Naive thymus-derived CD4-positive, alpha-beta T cell (primary cell): ENCODE measurements at places on chromosomes 12 and 14.

DNA sequence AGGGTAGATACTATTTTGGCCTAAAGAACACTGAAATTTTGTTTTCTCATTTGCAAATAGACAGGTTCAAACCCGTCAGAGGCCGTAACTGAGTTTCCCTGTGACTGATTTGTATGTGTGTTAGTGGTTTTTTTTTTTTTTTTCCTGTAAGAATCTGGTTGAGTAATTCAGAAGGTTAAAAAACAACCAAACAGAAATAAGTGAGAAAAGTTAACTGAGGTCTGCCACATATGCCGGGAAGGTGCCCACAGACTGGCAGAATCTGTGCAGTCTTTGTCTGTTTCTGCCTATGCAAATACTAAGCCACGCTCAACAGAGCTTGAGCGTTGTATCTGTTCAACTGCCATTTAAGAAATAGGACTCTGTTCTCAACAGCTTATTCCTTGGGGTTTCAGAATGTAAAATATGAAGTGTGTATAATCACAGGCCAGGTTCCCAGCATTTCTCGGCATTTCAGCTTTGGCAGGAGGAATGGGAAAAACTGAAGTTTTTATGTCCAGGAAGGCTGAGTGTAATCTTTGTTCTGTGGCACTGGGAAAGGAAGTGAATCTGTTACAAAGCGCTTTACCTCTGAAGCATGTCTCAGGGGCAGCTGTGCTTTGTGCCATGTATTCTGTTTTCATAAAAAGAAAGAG, 181.9 kb downstream of the PRKCH start:
- DNase-seq, result peak; percentile 83

- DNase-seq, result no peak
These were observed 1.0 kb downstream of the SOCS4 start for GRCh38 chr14:55028066-55028465.

DNA sequence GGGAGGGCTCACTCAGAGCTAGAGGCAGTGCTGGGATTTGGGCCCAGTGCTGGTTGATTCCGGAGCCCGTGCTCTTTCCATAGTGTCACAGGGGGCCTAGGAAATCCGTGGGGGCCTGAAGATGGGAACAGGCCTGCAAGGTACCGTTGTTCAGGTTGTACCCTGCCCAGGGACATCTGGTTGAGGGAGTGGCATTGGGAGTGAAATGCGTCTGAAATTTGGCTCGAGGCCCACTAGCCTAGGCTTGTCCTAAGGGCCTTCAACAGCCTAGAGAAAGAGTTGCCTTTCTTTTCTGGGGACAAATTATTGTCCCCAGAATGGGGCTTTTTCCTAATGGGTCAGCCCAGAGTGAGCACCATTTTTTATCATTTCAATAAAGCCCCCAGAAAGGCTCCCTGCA, 26.4 kb upstream of the FAM222A start:
- DNase-seq, result no peak

DNA sequence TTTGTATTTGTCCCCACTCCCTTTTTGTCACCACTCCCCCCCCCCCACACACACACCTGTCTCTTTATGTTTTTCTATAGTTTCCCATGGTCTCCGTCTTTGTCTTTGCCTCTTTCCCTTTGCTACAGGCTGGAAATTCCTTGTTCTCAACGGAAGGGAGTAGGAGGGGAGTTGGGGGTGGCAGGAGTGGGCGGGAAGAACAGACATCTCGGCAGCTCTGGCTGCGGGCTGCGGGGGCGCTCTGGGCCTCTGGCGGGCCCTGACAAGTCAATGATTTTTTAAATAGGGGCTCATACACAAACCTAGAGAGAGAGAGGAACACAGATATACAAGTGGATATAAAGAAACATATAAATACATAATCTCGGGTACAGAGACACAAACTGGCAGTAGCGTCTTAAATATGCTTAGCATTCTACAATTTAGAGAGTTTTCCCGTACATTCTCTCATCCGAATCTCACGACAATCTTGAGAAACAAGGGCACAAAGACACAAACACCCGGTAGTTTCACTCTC, 2.4 kb upstream of the NAB2 start:
- peak; percentile 33 for DNase-seq

DNA sequence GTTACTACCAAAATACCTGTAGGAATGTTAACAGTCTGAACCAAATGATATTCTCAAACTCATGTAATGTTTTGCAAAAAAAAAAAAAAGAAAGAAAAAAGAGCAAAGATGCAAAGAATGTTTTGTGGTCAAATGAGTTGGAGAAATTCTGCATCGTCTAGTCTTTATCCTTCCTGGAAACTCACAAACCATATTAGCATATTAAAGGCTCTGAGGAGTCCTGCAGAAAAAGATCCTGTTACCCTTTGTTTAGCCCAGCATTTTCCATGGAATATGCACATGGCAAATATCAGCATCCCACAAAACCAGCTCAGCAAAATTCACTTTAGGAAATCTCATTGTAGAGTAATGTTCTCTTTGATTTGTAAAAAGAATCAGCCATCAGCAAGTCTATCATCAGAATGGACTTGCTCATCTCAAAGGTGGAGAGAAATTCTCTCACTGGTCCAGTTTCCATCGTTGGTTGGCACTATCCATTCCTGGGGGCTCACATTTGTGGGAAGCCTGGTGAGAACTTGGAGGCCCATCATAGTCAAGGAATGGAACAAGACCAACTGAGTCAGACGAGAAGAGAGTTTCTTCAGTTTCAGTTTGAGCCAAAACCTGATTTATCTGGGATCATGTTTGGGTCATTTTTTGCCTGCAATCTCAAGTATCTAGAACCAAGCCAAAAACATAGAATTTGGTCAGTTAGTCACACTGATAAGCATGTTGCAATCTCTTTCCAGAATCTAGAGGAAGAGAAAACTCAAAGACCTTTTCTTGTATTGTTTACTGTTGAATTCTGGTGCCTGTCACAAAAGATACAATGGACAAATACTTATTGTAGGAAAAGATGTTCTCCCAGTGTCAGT, 129.8 kb downstream of the TBX5 start:
- no peak for DNase-seq
